MV-4-11 (cell line): ENCODE measurements at places on chromosomes 11 and 22.

- DNase-seq: peak; percentile 31
Observed at GRCh38 chr11:77127235-77127911, 673 bp upstream of the MYO7A start.

- no peak for DNase-seq
Observed at GRCh38 chr11:10323793-10324170, 18.9 kb downstream of the ADM start.

- no peak for DNase-seq
Observed at GRCh38 chr11:73318501-73319011, 10.5 kb downstream of the ARHGEF17 start.

- DNase-seq: no peak
Observed at GRCh38 chr11:115409691-115410220, 94.5 kb downstream of the CADM1 start.

DNA sequence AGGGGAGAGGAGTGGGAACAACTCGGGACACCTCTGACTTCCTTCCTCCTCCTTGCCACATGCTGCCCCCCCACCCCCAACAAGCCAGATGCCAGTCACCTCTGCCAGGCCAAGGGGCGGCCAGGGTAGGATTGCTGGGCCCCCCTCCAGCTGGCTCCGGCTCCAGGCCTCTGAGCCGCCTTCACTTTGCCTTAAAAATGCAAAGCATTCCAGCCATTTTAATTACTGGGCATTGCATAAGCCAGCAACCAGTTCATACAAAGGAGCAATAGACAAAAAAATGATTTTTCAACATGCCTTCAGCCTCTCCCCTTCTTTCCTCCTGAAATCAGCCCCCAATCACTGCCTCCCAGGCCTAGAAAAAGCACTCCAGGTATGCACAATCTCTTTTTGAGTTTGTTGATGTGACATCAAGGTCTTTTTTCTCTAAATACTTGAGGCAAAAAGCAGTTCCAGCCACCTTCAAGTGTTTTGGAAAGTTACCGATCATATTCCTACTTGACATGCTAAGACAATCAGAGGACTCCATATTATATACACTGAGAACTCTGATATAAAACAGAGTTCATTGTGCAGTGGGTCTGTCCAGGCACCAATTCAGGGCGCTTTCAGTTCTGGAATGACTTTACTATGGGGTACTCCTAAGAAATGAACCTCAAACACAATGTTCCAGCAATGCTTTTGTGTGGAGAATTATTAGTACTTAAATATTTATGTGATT lies 12.4 kb upstream of the TIMP3 start:
- no peak for DNase-seq

- no peak for DNase-seq
Observed at GRCh38 chr11:63551889-63552266, 11.3 kb downstream of the PLAAT2 start.

DNA sequence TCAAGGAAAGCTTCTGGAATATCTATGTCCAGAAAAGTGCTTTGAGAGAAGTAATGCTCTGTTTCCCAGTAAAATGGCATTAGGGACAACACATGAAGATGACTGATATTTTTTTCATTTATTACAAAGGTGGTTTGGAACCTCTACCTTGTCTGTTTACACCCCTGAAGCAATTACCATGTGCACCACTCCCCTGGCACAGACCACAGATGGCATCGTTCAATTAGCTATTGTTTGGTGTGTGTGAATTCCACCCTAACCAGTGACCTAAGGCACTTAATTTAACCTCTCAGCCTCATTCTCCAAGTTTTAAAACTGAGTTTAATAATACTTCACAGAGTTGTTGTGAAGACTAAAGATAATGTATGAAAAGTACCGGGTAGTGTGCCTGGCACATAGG lies 127.6 kb upstream of the BMAL1 start:
- DNase-seq: no peak

- DNase-seq: no peak
Observed at GRCh38 chr11:29844701-29845379, 172.0 kb downstream of the KCNA4 start.

- DNase-seq: no peak
Observed at GRCh38 chr11:120917559-120918239, 106.2 kb upstream of the TBCEL start.

DNA sequence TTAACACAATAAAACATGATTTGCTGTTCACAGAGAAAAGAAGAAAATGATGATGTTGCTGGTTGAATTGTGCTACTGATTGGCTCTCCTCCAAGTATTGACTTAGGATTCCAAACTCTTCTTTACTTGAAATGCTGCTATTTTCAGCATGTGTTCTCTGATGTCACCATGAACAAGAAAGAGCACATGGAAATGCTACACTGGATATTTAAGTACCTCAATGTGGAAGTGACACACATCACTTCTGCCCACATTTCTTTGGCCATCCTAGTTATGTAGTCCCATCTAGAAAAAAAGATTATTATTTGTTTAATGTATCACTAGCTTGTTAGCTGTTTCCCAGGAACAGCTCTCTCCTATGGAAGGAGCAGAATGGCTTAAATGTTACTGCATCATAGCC lies 27.2 kb downstream of the OR52B2 start:
- no peak for DNase-seq

DNA sequence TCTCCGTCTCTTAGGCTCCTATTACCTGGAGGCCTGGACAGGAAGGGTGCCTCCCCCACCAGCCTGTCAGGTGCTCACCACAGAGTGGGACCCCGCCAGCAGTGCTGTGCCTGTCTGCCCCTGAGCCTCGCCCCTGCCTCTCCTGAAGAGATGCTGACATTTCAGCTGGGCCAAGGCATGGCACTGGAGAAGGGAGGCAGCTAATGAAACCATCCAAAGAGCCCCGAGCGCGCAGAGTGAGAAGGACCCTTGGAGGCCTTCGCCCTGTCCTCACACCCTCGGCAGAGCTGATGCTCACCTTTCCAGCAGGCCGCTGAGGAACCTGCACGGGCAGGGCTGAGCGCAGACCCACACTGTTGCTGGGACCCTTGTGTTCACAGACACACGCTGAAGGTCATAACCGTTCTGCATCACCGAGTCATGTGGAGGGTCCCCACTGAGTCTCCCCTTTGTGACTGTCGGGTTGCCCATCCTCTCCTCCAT lies 2.1 kb upstream of the LRFN4 start:
- DNase-seq: no peak

DNA sequence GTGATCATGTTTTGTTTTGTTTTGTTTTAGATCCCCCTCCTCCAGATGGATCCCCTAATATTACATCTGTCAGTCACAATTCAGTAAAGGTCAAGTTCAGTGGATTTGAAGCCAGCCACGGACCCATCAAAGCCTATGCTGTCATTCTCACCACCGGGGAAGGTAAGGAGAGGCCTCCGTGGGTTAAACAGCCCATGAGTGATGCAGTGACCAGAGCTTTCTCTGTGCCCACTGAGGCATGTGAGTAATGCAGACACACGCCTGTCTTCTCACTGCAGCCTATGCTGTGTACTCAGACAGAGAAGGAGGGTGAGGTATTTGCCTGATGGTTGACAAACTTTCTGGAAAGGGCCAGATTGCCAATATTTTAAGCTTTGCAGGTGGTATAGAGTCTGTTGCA lies 73.7 kb upstream of the OR4B1 start:
- no peak for DNase-seq

DNA sequence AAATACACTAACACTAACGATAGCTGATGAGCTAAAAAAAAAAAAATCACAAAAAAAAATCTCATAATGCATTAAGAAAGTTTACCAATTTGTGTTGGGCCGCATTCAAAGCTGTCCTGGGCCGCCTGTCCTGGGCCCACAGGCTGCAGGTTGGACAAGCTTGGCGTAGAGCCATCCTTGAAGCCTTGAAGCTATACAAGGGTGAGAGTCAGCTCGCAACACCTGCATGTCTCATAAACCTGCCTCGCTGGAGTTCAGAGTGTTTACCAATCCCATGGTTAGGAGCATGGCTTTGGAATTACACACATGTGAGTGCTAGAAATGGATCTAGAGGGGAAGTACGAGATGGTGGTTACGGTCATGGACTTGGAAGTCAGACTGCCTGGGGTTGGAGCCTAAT lies 453.7 kb downstream of the INSC start:
- no peak for DNase-seq

GRCh38 chr11:65896034-65896999 lies 3.9 kb downstream of the FOSL1 start:
- no peak for DNase-seq

DNA sequence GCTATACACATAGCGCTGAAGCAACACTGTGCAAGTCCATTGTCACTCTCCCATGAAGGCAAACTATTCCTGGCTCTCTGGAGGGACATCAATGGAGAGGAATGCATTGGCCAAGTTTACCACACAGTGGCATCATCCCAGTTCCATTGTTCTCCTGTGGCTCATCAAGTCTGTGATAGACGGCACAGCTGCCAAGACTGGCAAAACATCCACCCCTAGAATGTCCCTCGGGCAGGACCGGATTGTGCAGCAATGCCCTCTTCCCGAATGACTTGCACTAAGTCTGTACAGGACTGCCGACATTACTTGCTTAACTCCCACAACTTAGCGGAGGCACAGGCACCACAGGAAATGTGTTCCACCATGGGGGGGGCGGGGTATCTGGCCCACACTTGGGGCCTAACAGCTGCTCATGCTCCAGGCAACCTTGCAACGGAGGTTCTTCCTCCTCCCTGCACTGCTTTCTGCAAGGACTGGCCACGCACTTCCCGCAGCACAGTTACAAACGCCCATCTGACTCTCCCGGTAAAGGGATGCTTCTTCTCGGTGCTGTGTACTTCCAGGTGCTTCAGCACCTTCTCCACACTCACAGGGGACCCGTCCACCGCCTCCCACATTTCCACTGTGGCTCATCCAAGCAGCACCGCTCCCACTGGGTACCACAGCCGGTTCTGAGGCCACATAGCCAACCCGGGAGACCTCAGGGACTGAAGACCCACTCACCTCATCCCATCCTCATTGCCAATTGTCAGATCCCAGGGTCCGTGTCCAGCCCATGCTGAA lies 1309.6 kb upstream of the RAG2 start:
- no peak for DNase-seq
